ENCODE measurements at places on chromosomes 2 and 18.
A peak's percentile ranks its signal among the peaks of the same experiment; 100 is the strongest.

GRCh38 chr2:174450021-174450816, 36.6 kb downstream of the GPR155 start:
- no peak for DNase-seq

DNA sequence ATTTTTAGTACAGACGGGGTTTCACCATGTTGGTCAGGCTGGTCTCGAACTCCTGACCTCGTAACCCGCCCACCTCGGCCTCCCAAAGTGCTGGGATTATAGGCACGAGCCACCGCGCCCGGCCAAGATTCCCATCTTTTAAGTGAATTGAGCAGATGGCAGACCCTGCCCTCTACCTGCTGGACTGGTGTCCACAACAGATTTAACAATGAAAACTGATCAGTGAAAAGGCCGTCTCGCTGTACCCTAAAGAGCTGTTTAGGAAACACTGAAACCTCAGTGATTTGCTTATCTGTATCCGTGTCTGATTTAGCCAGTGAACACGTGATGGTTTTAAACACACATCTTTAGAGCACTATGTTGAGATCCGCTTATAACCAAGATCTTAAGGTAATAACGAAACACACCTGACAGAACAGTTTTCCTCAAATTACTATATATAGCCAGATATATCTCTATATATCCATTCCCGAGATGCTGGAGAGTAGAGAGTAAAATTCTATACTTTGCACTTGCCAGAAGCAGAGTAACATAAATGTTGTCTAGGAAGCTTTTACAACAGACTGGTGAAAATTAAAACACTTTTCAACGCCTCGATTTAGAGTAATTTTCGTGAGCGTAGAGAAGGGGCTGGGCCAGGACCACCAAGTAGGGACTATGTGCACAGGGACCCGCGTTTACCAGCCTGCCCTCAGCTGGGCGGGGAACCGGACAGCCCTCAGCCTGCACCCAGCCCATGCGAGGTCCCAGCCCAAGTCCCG, 594 bp downstream of the FAM161A start:
- DNase-seq, result no peak

GRCh38 chr2:141959016-141959415, 171.8 kb downstream of the LRP1B start:
- no peak for DNase-seq

DNA sequence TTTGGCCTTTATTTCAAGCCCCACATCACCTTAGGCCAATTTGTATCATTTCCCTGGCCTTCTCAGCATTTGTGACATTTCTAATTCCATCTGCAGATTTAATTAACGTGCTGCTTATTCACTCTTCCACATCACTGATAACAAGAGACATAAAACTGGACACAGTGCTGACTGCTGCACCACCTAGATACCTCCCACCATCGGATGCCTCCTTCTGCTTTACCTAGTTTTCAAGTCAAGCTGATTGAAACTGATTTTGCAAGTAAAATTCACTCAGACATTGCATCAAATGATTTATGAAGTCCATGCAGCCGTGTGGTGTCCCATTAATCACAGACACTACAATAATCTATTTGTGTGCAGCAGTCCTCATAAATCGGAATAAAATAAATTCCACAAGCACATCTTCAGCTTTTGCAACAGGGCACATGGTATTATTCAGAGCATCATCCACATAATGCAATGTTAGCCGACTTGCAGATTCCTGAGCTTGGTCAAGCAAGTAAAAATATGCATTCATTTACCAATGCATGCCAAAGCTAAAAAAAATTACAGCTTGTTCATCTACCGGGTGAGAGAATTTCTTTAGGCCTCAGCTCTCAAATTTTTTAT, 15.9 kb upstream of the CRIM1 start:
- DNase-seq, result no peak

GRCh38 chr2:233241803-233242202, 9.7 kb upstream of the ATG16L1 start:
- DNase-seq, result no peak

GRCh38 chr18:59132810-59133465, 6.7 kb upstream of the SEC11C start:
- no peak for DNase-seq

GRCh38 chr2:121810959-121811853, 55.8 kb downstream of the TSN start:
- DNase-seq, result no peak

- no peak for DNase-seq
Observed at GRCh38 chr2:101884423-101884822, 107.3 kb upstream of the IL1R2 start.

GRCh38 chr2:206824993-206825392, 59.6 kb downstream of the FASTKD2 start:
- DNase-seq, result no peak

DNA sequence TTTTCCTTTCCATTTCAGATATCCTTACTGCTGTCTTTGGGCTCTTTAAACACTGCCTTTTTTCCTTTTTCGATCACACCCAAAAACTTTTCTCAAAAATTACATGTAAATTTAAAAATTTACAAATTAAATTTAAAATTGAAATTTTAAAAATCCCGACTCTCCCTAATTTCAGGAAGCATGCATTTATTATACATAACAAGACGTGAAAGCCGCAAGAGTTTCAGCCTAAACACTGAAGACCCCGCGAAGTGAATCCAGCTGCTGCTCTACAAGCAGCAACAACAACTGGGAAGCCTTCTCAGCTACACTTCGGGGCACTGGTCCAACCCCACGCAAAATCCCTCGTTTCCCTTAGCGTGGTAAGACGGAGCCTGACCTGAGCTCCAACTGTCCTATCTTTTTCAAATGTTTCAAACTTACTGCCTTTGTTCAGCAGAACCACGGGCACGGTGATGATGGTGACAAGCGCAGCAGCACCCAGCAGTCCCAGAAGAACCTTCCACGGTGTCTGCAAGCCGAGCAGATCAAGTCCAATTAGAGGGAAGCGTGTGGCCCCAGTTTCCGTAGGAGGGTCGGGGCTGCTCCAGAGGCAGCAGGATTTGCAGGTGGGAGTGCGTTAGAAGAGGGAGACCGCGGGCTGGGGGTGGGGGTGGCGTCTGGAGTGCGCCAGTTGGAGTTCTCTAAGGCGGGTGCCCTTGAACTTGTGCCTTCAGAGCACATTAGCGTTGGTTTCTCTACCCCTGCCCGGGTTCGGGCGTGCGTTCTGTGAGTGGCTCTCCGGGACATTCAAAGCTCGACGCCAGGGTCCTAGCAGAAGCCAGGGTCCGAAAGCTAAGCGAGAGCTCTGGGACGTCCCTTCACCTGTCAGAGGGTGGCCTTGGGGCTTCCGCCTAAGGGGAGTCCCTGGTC, 783 bp downstream of the DPP4 start:
- no peak for DNase-seq

- peak; percentile 32 for DNase-seq
Observed at GRCh38 chr2:85707304-85707703, 13.1 kb downstream of the GNLY start.

All from stimulated activated CD8-positive, alpha-beta memory T cell treated with anti-CD3 and anti-CD28 coated beads, Interleukin-4, amount 100 ng/mL, for 4 hours (primary cell).